HCT116 (cell line): ENCODE measurements at places on chromosomes 2 and 18.

- no peak overlapping the region for H3K4me3 ChIP-seq
- peaks cover 18% of the 10 kb centered on the region for H3K4me1 ChIP-seq
- no peak overlapping the region for H3K27ac ChIP-seq
- DNase-seq: peak; percentile 48
Measured at GRCh38 chr2:105409717-105410116, 10.9 kb upstream of the FHL2 start.

DNA sequence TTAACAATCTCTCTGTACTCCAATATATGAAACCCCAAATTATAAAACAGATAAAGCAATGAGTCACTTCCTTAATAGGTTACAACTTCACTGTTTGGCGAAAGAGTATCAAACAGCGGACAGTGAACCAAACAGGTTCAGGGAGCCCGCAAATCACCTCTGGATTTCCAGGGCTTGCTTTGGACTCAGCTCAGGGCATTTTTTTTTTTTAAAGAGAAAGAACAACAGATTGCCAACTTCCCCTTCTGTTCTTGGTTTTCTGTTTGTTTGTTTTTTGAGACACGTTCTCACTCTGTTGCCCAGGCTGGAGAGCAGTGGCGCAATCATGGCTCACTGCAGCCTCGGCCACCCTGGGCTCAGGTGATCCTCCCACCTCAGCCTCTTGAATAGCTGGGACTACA is 52.7 kb downstream of the ABCB11 start:
- H3K4me3 ChIP-seq: no peak overlapping the region
- no peak for DNase-seq
- H3K27ac ChIP-seq: no peak overlapping the region
- no peaks in the 10 kb centered on the region for H3K4me1 ChIP-seq
- no peaks in the 10 kb centered on the region for H3K27me3 ChIP-seq

GRCh38 chr2:74566754-74567085 is 12.2 kb downstream of the DOK1 start:
- H3K4me1 ChIP-seq: no peaks in the 10 kb centered on the region
- no peaks in the 10 kb centered on the region for H3K36me3 ChIP-seq
- H3K4me3 ChIP-seq: no peak overlapping the region
- DNase-seq: no peak
- no peak overlapping the region for H3K27ac ChIP-seq
- H3K27me3 ChIP-seq: no peaks in the 10 kb centered on the region

DNA sequence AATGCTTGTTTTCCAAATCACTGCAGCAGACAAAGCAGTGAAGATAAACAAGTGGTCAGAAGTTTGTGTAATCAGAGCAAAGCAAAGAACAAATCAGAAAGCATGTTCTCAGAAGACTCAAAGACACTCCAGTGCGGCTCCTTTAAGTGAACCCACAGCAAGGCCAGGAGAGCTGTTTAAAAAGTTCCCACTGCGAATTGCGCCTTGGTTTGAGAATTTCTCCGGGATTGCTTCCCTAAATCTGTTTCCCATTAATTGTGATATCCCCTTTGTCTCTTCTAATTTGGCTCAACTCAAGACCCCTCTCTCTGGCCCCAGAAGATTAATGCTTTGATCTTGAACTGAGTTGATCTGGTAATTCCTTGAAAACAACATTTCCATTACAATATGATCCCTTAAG is 122.4 kb upstream of the BCL2L11 start:
- H3K4me1 ChIP-seq: peaks cover 4% of the 10 kb centered on the region; the same call in 1 of the 2 replicates
- no peaks in the 10 kb centered on the region for H3K36me3 ChIP-seq
- no peak for DNase-seq
- no peaks in the 10 kb centered on the region for H3K27me3 ChIP-seq

- no peaks in the 10 kb centered on the region for H3K36me3 ChIP-seq
- peaks cover 10% of the 10 kb centered on the region for H3K4me1 ChIP-seq
- no peak overlapping the region for H3K4me3 ChIP-seq
Measured at GRCh38 chr2:160200921-160201320, 849 bp upstream of the ITGB6 start.

DNA sequence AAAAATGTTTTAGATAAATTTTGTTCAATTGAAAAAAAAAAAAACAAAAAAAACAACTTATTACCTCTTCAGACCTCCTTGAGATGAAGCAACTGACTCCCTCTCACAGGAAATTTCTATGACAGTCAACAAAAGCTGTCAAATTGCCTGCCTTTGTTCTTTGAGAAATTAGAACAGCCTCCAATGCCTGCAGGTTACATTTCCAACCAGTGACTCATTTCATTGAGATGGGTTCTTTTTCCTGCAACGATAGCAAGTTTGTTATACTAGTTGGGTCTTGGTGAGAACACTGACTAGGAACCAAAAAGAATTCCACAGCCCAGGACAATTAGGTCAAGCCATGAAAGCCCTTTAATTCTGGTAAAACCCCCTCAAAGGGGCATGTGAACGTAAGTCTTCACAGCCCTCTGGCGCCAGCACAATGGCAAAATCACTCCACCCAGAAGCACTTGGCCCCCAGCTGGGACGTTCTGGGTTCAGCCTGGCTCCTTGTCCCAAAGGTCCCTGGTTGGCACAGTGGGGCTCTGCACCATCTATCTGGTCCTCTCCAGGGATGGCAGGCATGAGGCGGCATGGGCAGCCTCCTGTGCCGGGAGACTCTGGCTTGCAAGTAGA is 87.0 kb downstream of the SPP2 start:
- no peak overlapping the region for H3K27ac ChIP-seq
- peaks cover 33% of the 10 kb centered on the region for H3K4me1 ChIP-seq
- H3K36me3 ChIP-seq: no peaks in the 10 kb centered on the region
- no peak for DNase-seq
- H3K27me3 ChIP-seq: no peaks in the 10 kb centered on the region

GRCh38 chr2:189124175-189124574 is 55.4 kb downstream of the COL5A2 start:
- no peak for DNase-seq
- no peaks in the 10 kb centered on the region for H3K27me3 ChIP-seq
- H3K4me1 ChIP-seq: no peaks in the 10 kb centered on the region

- no peak overlapping the region for H3K4me3 ChIP-seq
- peaks cover 24% of the 10 kb centered on the region for H3K4me1 ChIP-seq
- H3K27me3 ChIP-seq: no peaks in the 10 kb centered on the region
- H3K36me3 ChIP-seq: no peaks in the 10 kb centered on the region
Measured at GRCh38 chr18:23883277-23883790, 131.2 kb upstream of the TTC39C start.

GRCh38 chr2:43059183-43059897 is 167.1 kb downstream of the ZFP36L2 start:
- H3K27ac ChIP-seq: no peak overlapping the region
- H3K27me3 ChIP-seq: no peaks in the 10 kb centered on the region
- no peak for DNase-seq
- no peaks in the 10 kb centered on the region for H3K36me3 ChIP-seq
- no peaks in the 10 kb centered on the region for H3K4me1 ChIP-seq
- H3K4me3 ChIP-seq: no peak overlapping the region

- no peaks in the 10 kb centered on the region for H3K4me1 ChIP-seq
- DNase-seq: no peak
- no peak overlapping the region for H3K4me3 ChIP-seq
Measured at GRCh38 chr2:75006041-75006440, 47.6 kb downstream of the POLE4 start.

DNA sequence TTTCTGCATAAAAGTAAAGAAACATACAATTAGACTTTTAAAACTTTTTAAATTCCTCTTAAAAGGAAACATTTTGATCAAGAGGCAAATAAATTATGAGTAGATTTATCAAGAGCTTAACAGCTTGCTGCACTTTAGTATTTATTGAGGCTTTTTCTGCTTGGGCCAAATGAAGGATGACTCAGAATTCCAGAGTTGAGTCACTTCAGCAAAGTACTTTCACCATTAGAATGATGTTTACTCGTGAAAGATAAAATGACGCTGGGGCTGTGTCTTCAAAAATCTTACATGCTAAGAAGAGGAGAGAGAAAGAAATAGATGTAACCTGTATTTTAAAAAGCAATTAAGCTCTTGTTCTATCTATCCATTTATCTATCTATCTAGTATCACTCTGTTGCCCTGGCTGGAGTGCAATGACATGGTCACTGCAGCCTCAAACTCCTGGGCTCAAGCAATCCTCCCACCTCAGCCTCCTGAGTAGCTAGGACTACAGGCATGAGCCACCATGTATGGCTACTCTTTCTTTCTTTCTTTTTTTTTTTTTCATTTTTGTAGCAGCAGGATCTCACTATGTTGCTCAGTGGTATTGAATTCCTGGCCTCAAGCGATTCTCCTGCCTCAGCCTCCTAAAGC is 75.3 kb upstream of the RIOK3 start:
- H3K4me3 ChIP-seq: no peak overlapping the region
- no peaks in the 10 kb centered on the region; the same call in 1 of the 2 replicates for H3K36me3 ChIP-seq
- DNase-seq: peak; percentile 26
- H3K27ac ChIP-seq: peak overlapping the region; percentile 10; the same call in 1 of the 2 replicates
- no peaks in the 10 kb centered on the region for H3K27me3 ChIP-seq

DNA sequence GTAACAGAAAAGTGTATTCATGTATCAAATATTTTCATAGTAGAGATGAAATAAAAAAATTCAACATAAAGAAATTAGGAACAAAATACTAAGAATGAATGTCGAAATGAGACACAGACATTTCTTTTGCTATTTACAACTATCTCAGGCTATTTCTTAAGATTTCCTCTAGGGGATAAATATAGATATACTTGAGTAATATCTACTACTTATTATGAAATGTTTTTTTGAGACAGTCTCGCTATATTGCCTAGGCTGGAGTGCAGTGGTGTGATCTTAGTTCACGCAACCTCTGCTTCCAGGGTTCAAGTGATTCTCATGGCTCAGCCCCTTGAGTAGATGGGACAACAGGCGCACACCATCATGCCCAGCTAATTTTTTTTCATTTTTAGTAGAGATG is 326.1 kb downstream of the RNF144A start:
- no peak for DNase-seq
- H3K27me3 ChIP-seq: 0 out of 2 replicates have a peak, but pooled peaks cover 12% of the 10 kb centered on the region
- no peak overlapping the region for H3K4me3 ChIP-seq
- H3K27ac ChIP-seq: no peak overlapping the region
- H3K36me3 ChIP-seq: no peaks in the 10 kb centered on the region
- H3K4me1 ChIP-seq: no peaks in the 10 kb centered on the region

DNA sequence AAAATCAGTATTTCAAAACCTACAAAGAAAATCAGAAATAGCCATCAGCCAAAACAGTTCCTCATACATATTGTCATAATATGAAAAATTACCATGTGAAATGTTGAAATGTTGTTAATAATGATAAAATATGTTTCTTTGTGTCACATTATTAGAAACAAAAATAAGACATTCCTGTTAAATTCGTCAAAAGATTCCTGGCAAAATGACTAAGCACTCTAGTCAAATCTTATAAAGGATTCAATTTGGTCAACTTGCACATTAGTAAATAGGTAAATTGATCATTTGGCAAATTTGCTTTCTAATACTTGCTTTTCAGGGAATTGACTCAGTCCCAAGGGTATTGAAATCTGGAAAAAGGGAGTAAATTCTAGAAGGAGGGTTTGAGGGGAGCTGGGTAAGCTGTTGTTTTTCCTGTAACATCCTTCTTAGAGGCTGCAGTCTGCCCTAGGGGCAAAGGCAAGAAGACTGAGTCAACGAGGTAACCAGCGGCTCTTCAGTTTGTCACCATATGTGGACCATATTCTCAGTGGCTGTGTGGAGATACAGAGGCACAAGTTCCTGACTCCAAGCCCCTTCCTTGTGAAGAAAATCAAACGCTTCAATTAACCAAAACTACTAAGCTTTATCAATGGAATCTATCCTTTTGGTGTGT is 482.3 kb downstream of the TNS1 start:
- no peak overlapping the region for H3K27ac ChIP-seq
- H3K4me3 ChIP-seq: no peak overlapping the region
- no peaks in the 10 kb centered on the region for H3K4me1 ChIP-seq
- peaks cover 28% of the 10 kb centered on the region; the same call in 1 of the 2 replicates for H3K27me3 ChIP-seq
- H3K36me3 ChIP-seq: no peaks in the 10 kb centered on the region
- DNase-seq: no peak

GRCh38 chr2:109486711-109487535 is 126.8 kb downstream of the SEPTIN10 start:
- H3K36me3 ChIP-seq: no peaks in the 10 kb centered on the region
- H3K4me3 ChIP-seq: no peak overlapping the region
- no peak for DNase-seq
- H3K27me3 ChIP-seq: no peaks in the 10 kb centered on the region
- no peak overlapping the region for H3K27ac ChIP-seq
- no peaks in the 10 kb centered on the region for H3K4me1 ChIP-seq

- H3K36me3 ChIP-seq: no peaks in the 10 kb centered on the region
- DNase-seq: no peak
- H3K27me3 ChIP-seq: no peaks in the 10 kb centered on the region; the same call in 1 of the 2 replicates
- 0 out of 2 replicates have a peak, but pooled peaks cover 3% of the 10 kb centered on the region for H3K4me1 ChIP-seq
Measured at GRCh38 chr2:70870790-70871189, 35.2 kb upstream of the CD207 start.

DNA sequence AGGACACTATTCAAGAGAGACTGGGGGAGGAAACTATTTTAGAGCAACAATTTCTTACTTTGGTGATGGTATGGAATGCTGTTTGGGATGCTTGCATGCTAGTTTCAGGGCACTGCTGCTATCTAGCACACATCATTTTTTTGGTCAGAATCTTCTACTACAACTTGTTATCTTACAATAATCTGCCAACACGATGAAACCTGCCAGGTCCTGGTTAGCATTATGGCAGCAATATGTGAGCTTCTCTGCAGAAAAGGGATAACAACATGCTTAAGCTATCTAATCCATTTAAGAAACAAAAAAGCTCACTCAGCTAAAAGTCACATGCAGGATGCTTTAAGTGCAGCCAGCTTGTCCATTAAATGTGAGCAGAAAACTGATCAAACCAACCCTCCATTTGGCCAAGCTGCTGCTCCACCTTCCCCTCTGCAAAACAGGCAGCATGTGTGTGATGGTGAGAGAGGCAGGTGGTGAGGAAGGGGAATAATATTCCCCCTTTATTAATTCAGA is 30.1 kb downstream of the GAREM2 start:
- no peak overlapping the region for H3K4me3 ChIP-seq
- no peaks in the 10 kb centered on the region for H3K4me1 ChIP-seq
- H3K36me3 ChIP-seq: peaks cover 22% of the 10 kb centered on the region
- DNase-seq: no peak
- H3K27ac ChIP-seq: no peak overlapping the region

DNA sequence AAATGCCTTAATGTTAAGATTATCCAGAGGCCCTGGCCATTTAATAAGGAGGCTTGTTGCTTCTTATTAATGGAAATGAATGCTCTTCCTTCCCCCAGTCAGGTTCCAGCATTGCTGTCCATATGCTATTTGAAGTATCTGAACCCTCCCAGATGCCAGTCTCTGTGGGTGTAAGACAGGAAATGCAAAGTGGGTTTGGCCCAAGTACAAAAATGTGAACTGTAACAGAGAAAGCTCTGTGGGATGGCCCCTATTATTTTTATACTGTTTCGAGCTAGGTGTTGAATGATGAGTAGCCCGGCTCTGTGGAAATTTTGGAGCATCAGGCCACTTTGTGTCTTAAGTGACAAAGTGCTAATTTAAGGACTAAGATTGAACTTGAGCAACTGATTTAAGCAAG is 141.0 kb downstream of the UXS1 start:
- H3K27ac ChIP-seq: no peak overlapping the region
- no peak overlapping the region for H3K4me3 ChIP-seq
- H3K36me3 ChIP-seq: no peaks in the 10 kb centered on the region
- no peaks in the 10 kb centered on the region for H3K27me3 ChIP-seq
- H3K4me1 ChIP-seq: peaks cover 16% of the 10 kb centered on the region; the same call in 1 of the 2 replicates

- no peaks in the 10 kb centered on the region for H3K36me3 ChIP-seq
- H3K27me3 ChIP-seq: no peaks in the 10 kb centered on the region
- no peaks in the 10 kb centered on the region for H3K4me1 ChIP-seq
- no peak for DNase-seq
Measured at GRCh38 chr2:196925768-196926561, 542 bp downstream of the PGAP1 start.
